ENCODE measurements at places on chromosomes 1 and 21.

- no peak for DNase-seq
Observed at GRCh38 chr1:100006688-100007087, 36.9 kb downstream of the SLC35A3 start.

DNA sequence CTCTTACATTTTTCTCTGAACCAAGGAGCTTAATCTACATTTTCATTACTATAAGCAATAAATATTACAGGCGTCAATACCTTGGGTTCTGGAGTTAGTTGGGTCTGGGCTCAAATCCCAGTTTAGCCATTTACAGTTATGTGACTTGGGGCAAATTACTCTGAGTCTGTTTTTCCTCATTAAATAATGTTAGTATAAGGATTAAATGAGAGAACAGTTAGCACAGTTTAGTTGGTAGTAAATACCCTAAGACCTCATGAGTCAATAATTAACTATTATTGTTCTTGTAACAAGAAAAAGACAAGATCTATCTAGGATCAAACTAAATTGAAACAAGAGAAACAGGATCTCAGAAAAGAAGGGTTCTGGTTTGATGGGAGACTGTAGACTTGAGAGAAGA lies 4.6 kb downstream of the C1orf116 start:
- no peak for DNase-seq

DNA sequence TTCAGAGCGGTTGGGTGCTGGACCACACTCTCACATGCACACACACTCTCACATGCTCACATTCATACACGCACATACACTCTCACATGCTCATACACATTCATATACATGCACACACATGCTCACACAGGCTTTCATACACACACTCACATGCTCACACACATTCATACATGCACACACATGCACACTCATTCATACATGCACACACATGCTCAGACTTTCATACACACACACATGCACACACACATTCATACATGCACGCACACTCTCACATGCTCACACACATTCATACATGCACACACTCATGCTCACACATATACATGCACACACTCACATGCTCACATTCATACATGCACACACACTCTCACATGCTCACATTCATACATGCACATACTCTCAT lies 6.0 kb upstream of the CD55 start:
- no peak for DNase-seq

DNA sequence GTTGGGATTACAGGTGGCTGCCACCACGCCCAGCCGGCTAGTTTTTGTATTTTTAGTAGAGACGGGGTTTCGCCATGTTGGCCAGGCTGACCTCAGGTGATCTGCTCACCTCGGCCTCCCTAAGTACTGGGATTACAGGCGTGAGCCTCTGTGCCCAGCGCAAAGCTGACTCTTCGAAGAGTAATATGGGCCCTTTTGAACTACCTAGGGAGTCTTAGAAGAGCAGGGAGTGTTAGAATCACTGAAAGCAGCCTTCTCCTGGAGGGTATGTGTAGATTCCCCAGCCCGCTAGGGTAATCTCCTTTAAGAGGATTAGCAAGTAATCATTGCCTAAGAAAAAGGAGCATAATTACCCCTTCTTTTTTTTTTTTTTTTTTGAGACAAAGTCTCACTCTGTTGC lies 6.5 kb upstream of the MAST2 start:
- DNase-seq = no peak

GRCh38 chr1:2267051-2267830 lies 39.1 kb downstream of the SKI start:
- no peak for DNase-seq

DNA sequence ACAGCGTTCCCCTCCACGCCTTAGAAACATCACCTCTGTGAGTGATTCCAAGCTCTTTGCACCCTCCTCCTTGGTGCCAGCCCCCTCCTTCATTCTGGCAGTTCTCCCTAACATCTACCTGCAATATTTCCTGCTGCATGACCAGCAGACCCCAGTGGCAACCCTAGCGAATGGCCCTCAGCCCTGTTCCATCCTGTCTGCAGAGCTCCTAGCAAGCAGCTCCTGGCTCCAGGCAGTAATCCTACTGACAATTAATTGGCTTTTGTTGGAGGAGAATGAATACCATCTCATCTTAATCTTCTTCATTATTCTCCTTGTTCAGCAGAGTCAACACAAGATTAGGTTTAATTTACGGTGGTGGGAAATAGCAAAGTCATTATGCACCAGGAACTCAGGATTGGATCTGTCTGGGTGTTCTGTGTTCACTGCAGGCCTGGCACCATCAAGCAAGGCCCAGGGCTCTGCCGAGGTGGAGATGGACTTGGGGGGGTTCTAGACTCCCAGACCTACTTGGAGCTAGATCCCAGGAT lies 12.4 kb downstream of the FBXO2 start:
- DNase-seq = no peak

All from glomerular endothelial cell (primary cell).